ENCODE measurements at places on chromosomes 3 and 15.

DNA sequence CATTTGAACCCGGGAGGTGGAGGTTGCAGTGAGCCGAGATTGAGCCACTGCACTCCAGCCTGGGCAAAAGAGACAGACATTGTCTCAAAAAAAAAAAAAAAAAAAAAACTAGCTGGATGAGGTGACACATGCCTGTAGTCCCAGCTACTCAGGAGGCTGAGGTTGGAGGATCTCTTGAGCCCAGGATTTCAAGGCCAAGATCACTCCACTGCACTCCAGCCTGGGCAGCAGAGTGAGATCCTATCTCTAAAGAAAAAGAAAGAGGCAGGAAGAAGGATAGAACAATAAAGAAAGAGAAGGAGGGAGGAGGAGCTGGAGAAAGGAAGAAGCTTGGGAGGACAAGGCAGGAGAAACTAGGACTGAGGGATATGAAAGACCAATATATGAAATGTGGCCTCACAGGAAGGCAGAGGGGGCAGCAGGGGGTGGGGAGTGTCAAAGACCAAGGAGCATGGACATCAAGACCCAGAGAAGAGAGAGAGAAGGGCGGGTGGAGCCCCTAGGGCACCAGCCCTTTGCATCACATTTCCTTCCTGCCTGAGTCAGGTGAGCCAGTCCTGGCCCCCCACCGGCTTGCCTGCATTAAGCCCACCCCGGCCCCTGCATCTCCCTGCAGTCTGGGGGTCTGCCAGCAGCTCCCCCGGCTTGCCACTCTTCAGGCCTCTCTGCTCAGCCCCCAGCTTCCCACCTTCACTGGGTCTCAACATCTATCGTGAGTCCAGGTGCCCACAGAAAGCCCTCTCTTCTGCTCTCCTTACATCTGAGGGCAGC is 11.5 kb downstream of the IGDCC3 start:
- no peak for DNase-seq

DNA sequence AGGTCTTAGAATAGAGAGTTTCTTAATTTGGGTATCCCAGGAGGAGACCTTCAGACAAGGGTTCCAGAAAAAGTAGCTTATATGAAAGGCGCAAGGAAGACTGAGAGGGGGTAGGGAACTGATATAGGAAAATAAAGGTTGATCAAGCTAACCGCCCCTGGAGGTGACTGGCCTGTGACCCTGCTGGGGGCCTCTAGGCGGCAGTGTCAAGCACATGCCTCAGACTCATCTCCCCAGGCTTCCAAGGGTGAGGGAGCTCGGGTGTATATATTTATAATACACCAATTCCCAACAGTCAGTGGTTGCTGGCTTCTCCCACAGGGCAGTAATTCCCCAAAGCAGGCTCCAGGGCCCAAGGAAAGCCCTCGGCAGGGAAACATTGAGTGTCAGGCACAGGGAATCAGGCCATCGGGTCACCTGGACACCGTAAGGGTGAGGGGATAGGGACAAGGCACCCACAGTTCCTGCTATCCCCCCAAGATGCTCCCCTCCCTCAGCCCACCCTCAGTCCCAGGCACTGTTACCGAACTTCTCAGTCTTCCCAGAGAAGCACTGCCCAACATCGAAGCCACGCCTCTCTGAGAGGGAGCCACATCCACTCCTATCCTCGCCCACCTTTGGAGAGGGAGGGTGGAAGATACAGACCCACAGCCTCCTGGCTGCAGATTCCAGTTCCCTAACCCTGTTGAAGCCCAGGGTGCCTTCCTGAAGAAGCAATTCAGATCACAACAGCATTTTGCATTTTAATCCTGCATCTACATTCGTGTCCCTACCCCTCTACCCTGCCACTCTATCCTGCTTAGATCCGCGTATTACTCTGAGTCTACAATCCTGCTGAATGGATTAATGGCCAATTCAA is 19.5 kb upstream of the CAV3 start:
- DNase-seq: no peak

- no peak for DNase-seq
Measured at GRCh38 chr3:46116996-46117395, 89.7 kb upstream of the XCR1 start.

- DNase-seq: peak; percentile 1
Measured at GRCh38 chr3:119035014-119035346, 334 bp upstream of the IGSF11 start.

GRCh38 chr3:126468028-126468891 is 7.4 kb downstream of the ZXDC start:
- peak; percentile 26 for DNase-seq

GRCh38 chr15:42499858-42500609 is 4.6 kb downstream of the SNAP23 start:
- peak; percentile 43 for DNase-seq

- no peak for DNase-seq
Measured at GRCh38 chr15:93063262-93063671, 25.7 kb downstream of the RGMA start.

DNA sequence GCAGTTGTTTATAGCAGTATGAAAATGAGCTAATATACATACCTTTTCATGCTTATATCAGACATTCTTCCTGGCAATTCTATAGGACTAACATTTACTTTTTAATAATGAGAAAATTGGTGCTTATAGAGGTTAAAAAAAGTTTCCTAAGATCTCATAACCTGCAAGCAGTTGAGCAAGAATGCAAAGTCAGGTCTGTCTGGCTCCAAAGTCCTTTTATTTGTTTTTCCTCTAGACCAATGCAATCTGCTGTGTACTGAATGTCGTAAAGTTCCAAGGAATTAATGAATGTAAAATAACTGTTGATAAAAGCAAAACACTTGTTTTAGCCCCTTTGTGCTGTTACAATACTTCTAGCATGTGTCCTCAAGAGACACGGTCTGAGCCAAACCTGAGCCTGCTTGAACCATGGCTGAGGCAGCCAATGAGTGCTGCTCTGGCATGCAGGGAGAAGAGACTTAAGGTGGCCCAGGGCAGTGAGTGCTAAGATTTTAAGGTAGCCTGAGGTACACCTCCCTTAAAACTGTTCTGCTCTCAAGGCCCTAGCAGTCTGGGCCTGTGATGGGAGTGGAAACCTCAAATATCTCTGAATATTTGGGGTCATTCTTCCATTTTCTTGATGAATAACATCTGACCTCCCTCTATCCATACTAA is 555.1 kb upstream of the NAALADL2 start:
- no peak for DNase-seq

GRCh38 chr3:147246906-147247305 is 159.4 kb downstream of the ZIC4 start:
- DNase-seq: no peak

- no peak for DNase-seq
Measured at GRCh38 chr3:177174607-177175170, 22.6 kb downstream of the TBL1XR1 start.

GRCh38 chr15:90294601-90295269 is 29.3 kb downstream of the NGRN start:
- no peak for DNase-seq

DNA sequence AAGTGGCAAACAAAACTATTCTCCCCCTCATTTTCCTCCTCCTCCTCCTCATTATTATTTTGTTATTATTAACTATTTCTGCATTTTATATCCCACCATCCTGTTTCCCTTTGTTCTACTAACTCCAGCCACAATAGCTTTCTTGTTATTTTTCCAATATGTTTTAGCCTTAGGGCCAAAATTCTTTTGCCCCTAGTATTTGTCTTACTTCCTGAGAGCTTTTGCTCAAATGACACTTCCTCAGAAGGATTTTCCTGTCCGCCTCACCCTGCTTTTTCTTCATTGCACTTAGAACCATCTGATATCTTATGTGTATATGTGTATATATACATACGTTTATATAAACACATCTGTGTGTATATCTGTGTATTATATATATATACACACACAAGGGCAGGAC is 32.7 kb upstream of the NUDT16 start:
- no peak for DNase-seq

DNA sequence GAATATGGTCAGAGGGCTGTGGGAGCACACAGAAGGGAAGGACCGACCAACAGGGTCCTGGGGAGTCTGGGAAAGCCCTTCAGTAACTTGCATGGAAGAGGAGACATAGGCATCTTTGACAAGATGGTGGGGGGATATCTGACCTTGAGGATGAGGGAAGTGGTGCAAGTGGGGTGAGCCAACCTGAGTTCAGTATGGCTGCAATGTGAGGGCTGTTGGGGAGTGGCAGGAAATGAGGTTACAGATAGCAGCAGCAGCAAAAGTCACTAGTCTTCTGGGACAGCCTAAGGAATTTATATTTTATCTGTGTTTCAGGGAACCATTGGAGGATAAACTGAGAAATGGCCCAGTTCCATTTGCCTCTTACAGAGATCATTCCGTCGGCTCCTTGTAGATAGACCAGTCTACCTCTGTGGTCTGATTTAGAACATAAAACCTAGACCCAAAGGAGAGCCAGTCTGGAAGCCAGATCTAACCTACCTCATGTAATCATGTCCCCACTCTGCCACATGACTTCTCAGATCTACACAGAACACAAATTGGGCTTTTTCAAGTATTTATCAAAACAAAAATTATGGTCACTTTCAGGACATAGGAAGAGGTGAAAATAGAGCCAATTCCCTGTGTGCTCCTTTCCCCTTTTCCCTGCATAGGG is 75.6 kb downstream of the ST6GAL1 start:
- DNase-seq: no peak

GRCh38 chr3:75906555-75907112 is 121.3 kb upstream of the ZNF717 start:
- peak; percentile 68 for DNase-seq

GRCh38 chr3:158347966-158348365 is 223.0 kb upstream of the MLF1 start:
- DNase-seq: no peak

DNA sequence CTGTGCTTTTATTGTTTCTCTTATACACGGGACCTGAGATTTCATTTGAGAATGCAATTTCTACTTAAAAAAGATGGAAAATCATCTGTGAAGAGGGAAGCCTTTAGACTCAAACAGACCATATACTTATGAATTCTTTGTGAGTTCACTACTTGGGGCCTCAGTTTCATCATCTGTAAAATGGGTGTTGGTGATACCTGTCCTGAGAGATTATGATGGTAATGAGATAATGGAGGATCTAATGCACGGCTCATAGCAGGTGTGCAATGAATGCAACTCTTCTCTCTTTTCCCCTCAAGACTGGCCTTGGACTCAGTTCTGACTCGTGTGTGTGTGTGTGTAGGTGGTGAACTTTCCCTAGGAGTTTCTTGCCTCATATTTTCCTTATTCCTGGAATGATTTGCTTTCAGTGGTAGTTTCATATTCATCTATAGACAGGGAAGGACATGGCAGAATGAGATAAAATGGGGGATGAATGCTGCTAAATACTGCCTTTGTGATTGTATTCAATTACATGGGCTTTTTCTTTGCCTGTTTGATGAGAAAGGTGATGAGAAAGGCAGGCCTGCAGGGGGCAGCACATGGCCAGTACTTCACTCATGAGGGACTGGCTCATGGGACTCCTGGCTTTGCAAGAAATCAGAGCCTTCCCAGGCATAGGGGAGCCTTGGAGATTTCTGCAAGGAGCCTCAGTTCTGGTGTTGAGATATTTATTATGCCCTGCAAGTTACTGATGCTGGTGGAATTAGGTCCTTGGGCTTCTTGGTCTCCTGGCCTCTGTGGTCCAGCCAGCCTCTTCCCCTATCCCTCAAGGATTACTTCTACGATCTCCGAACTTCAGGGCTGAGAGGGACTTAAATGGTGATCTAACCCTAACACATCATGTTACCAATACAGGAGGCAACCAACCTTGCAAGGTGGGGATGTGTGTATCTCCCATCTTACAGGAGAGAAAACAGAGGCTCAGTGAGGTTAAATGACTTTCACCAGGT is 70.7 kb downstream of the RPLP1 start:
- peak; percentile 75 for DNase-seq

- no peak for DNase-seq
Measured at GRCh38 chr3:53994986-53995603, 103.4 kb upstream of the SELENOK start.

GRCh38 chr15:62823561-62823960 is 219.0 kb upstream of the TPM1 start:
- DNase-seq: no peak

GRCh38 chr15:30063835-30064546 is 18.8 kb upstream of the GOLGA8J start:
- no peak for DNase-seq

DNA sequence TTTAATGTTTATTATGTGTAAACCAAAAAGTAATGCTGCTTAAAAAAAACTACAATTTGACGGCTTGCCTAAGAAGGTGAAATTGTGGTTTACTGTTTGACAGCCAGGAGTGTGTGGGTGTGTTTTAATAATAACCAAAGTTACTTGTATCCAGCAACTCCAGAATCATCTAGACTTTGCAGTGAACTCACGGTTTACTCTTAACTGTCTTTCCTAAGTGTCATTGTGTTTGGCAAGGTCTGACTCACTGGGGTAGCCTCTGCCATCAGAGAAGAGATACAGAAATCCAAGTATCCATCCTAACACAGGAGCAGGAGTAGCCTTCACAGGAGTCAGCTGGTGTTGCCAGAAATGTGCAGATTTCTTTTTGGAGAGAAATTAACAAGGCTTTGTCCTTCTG is 151.1 kb downstream of the CTNNB1 start:
- peak; percentile 28 for DNase-seq

- no peak for DNase-seq
Measured at GRCh38 chr3:99176169-99176964, 274.9 kb upstream of the DCBLD2 start.

DNA sequence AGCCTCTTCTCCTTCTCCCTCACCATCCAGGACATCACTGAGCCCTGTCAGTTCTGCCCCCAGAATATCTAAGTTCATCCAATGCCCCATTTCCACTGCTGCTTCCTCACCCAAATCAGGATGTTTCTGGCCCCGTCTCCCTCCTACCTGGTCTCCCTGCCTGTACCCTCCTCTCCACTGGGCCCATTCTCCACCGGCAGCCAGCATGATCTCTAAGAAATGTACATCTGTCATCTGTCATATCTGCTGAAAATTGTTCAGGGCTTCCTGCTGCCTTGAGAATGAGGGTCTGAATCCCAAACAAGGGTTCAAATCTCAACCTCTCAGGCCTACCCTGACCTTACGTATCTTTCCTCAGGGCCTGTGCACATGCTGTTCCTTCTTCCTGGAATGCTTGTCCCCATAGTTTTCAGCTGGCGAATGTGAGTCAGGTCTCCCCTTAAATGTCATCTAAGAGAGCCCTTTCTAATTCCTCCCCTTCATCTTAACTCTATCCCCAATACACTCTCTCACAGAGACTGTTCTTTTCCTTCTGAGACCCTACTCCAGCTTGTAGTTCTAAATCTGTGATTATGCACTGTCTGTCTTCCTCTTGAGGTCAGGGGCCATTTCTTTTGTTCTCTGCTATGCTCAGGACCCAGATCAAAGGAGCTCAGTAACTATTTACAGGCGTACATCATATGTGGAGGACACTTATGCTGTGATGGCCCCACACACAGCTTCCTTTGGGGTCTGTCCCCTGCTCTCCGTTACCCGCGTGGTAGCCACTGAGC is 40.8 kb downstream of the SMAD3 start:
- DNase-seq: no peak
